GM12878 (cell line): ENCODE measurements at places on chromosomes 1 and 21.

- peak; percentile 40 for DNase-seq
These were observed 3.6 kb downstream of the LEPR start for GRCh38 chr1:65423884-65424572.

DNA sequence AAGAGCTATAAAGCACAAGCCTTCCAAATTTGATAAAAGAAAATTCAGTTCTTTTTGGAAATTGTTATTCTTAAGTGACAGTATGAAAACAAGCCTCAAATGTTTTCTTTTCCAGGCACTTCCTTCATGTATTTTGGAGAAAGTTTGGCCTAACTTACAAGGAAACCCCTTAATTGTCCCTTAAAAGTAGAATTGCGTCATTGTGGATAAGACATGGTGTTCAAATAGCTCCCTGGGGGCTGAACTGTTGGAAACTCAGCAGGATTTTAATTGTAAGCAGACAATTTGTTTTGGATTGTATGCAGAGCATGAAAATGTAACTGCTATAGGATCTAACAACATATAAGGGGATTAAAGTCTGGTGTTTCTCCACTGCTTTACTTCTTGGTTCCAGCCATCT, 35.4 kb upstream of the FGGY start:
- DNase-seq: no peak

GRCh38 chr1:17696417-17697301, 58.5 kb upstream of the ACTL8 start:
- DNase-seq: no peak

- DNase-seq: no peak
These were observed at the start of gene HHIPL2 for GRCh38 chr1:222547944-222548671. HHIPL2 (minus strand) TSS chr1:222548104; CDS start chr1:222548044, 60 bp downstream.

DNA sequence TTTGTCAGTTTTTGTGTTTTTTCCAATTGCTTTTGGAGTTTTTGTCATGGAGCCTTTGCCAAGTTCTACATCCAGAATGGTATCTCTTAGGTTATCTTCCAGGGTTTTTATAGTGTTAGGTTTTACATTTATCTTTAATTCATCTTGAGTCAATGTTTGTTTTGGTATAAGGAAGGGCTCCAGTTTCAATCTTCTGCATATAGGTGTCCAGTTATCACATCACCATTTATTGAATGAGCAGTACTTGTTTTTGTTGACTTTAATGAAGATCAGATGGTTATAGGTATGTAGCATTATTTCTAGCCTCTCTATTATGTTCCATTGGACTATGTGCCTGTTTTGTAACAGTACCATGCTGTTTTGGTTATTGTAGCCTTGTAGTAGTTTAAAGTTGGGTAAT, 1233.1 kb downstream of the PLA2G4A start:
- no peak for DNase-seq

GRCh38 chr1:207991583-207992026, 80.7 kb upstream of the CD34 start:
- no peak for DNase-seq

GRCh38 chr1:92075311-92075710, at the start of gene SETSIP:
SETSIP (minus strand) TSS chr1:92075411; CDS start chr1:92075411, 0 bp downstream.
- DNase-seq: no peak

DNA sequence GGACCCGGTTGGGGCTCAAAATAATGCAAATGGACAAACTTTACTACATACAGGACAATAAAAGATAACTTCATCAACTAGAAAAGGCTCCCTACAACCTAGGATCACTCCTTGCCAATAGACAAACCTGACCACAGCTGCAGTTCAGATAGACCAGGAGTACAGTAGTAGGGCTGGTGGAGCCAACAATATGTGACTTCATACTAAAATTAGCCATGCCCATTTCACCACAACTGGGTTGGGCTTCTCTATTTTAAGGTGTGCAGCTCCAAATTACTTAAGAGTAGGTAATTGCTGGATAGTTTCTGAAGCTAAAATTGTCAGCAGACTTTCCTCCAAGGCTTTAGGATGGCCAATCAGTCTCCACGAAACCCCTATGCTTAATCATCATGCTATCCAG, 3.9 kb downstream of the DENND1B start:
- DNase-seq: no peak

DNA sequence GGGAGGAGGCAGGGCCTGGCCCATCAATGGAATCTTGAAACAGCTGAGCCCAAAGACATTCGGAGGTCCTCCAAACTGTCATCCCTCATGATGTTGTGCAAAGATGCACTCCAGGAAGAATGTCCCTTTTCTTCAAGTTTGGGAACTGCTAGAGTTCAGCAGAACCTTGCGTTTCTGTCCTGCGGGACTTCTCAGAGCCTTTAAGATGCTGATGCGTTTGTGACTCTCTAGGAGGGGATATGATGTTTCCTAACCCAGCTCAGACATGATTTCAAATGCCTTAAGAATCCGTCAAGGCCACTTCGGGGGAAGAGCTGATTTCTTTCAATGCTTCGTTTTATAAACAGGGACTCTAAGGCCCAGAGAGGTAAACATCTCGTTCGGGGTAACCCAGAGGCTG, 35.5 kb downstream of the SPSB1 start:
- no peak for DNase-seq

- no peak for DNase-seq
These were observed 142.0 kb upstream of the ATP1B1 start for GRCh38 chr1:168964478-168964877.

DNA sequence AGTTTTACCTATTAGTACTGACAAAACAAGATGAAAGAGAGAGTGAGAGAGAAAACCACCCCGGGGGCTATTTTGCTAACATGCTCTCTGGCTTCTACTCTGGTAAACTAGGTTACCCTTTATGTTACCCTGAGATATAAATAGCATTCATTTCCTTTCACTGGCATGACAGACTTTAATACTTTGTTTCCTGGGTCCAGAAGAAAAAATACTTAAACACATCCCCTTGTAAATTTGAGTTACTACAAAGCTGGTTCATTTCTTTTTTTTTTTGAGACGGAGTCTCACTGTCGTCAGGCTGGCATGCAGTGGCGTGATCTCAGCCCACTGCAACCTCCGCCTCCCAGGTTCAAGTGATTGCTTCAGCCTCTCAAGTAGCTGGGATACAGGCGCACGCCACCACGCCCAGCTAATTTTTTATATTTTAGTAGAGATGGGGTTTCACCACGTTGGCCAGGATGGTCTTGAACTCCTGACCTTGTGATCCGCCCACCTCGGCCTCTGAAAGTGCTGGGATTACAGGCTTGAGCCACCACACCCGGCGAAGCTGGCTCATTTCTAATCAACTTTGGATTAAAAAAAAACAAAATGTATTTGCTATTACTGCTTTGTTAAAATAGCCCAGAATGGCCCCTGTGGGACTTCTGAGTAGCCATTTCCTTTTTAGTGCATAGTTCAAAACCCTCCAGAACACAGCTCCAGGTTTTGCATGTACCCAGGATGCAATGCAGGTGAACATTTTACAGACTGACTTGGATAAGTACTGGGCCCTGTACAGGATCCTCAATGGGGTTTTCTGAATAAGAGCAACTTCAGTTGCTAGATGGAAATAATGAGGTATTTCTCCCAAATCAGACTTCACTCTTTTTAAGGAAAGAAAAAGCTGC, 20.6 kb downstream of the INPP5B start:
- peak; percentile 73 for DNase-seq

- no peak for DNase-seq
These were observed 75.6 kb downstream of the CAPZB start for GRCh38 chr1:19409477-19410341.

DNA sequence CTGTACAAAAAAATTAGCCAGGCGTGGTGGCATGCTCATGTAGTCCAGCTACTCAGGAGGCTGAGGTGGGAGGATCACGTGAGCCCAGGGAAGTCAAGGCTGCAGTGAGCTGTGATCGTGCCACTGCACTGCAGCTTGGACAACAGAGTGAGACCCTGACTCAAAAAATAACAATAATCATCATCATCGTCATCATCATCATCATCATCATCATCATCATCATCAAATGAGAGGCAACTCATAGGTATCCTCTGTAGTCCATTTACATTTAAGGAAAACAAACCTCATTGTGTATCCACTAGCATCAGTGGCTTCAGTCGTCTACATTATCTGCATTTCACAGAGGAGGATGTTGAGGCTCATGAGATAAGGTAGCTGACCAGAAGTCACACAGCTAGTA, 68.8 kb upstream of the SELENON start:
- DNase-seq: no peak

GRCh38 chr1:93694819-93695218, 13.2 kb upstream of the BCAR3 start:
- no peak for DNase-seq

DNA sequence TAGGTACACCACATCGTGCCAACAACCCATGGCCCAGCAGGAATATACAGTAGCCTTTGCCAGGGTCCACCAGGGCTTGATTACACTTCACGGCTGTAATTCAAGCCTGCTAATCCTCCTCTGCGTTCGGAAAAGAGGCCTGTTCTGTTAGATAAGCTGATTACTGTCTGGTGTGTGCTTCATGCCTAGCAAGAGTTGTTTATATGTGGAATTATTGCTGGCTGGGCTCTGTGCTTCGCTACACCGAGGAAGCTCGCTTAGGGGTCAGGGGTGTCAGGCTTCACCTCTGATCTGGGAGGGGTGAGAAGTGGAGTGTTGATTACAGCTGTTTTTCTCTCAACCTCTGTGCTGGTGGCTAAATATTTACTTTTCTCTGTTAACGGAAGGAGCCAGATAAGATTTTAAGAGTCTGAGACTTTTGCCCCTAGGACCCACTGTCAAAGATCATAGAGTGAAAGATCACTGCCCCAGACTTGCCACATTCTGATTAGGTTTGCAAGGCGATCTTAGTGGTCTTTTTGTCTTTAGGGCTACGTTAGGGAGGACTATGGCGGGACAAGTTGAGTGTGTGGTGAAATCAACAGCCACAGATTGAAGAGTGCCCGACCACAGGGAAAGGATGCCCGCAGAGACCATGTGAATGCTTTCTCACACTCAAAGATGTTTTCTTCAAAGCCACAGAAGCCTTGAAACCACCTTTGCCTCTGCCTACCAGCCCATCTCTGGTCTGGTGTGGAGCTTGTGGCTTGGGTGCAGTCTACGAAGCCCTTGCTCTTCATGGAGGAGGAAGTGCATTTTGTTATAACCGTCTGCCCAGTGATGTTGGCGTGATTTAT, 216.1 kb downstream of the PBX1 start:
- DNase-seq: no peak

DNA sequence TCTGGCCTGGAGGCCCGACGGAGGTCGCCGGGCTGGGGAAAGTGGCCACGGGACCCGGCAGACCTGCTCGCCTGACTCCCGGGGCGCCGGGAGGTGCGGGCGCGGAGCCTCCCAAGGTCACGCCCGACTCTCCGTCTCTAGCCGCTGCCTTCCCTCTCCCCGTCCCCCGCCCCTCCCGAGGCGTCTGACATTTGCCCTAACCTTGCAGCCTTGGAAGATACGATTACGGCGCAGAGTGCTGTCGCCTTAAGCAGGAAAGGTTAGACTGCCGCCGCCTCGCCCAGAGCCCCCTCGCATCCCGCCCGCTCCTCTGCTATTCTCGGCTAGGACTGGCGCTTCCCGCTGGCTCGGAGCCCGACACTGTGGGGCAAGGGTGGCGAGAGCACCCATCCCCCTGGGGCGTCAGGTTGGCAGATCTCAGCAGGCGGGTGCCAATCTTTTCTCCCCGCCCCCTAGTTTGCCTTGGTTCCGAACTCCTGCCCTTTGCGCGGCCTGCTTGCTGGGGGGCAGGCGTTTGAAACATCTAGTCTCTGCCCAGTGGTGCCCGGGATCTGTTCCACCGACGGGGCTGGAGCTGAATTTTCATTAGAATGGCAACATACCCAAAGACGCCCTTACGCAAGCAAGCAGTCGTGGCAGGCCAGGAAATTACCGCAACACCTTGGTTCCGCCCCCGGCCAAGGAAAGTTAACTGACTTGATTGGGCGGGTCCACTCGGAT, 835 bp downstream of the PGM1 start:
- DNase-seq: peak; percentile 33

GRCh38 chr1:59214248-59215208, 82.4 kb upstream of the FGGY start:
- no peak for DNase-seq

GRCh38 chr1:220368352-220369265, 96.4 kb upstream of the RAB3GAP2 start:
- no peak for DNase-seq

- no peak for DNase-seq
These were observed 483.0 kb downstream of the NCAM2 start for GRCh38 chr21:21481239-21481638.

GRCh38 chr1:18939398-18940302, 16.8 kb downstream of the IFFO2 start:
- no peak for DNase-seq

DNA sequence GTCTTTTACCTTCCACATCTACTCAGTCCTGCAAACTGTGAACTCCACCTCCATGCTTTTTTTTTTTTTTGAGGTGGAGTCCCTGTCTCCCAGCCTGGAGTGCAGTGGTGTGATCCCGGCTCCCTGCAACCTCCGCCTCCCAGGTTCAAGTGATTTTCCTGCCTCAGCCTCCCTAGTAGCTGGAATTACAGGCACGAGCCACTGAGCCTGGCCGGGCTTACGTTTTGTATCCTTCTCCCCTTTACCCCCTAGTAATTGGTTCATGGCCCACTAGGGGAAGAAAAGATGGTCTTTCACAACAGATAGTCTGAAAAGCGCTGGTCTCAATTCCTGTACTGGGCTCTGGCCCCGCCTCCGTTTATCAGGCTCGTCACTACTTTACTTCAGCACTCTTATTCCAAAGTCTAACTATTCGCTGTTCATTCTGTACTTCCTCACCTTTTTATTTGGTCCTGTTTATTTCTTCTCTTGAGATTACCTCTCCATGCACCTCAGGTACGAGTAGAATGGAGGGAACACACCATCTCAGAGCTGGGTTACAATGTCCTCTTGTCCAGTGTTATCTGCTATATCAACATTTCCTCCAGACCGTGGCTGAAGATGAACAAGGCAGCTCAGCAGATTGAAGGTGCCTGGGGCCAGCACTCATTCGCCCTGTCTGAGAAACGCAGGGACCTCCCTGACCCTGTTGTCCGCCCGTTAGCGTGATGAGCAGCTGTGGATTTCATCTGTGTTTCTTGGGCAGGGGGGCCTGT, 16.2 kb downstream of the CNST start:
- DNase-seq: no peak

DNA sequence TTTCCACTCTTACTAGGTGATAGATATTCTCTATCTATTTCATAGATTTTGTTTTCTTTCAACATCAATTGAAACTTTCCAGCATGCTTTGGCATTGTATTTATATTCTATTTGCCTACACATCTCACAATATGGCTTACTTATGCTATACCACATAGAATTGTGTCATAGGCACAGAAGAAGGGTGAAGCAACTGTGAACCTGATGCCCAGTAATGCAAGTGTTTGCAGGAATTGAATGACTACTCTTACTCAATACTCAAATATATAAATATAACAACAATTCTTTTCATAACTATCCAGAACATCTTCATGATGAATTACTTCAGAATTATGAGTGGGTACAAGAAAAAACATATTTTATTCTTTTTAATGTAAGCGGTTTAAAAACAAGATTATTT, 165.9 kb downstream of the PTBP2 start:
- DNase-seq: no peak

GRCh38 chr21:36591326-36591970, 107.5 kb upstream of the SIM2 start:
- DNase-seq: no peak
